ENCODE measurements at places on chromosomes 7 and 10.

DNA sequence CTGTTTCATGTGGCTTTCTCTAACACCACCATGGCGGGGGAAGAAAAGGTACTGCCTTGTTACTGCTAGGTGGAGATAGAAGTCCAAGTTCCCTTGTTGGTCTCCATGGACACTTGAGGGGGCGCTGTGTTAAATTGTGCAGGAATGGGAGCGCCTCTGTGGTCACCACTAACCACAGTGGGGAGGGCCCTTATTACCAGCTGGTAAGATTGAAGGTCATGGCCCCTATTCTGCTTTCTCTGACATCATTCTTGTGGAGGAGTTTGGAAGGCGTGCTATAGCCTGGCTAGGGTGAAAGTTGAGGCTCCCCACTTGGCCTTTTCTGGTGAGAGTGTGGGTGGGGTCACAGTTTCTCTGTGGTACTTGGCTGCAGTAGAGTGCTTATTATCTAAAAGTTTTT lies 14.9 kb upstream of the MXI1 start:
- DNase-seq, result no peak

DNA sequence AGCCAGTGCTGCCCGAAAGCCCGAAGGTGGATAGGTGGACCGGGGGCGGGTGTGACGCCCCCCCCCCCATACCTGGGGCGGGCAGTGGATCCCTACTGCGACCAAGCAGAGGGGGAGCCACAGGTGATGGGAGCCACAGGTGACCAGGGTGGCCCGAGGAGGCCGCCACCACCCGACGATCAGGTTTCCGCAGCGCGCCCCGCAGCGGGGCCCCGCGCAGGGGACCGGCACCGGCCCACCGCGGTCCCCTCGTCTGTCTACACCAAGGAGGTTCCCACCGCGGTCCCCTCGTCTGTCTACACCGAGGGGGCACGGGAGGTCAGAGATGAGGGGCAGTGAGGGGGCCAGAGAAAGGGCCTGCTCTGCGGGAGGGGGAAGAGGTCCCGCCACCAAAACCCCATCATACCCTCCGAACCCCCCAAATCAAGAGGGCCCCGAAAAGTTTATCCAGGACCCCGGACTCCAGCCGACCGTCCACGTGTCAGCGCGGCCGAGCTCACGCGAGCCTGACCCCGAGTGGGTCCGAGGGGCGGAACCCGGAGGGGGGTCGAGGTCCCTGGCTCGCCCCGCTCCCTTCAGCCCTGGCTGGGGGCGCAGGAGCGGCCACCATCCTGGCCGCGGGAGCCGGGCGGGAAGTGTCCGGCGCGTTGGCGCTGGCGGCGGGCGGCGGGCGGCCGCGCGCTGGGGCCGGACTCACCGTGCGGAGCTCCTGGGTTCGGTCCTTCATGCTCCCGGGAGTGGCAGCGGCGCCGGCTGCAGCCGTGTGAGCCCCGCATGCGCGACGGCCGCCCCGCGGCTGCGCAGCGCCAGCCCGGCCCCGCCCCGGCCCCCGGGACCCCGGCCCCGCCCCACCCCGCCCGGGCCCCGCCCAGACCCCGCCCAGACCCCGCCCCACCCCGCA lies at the start of gene STX1A:
STX1A (minus strand) TSS at position 765 of the 901 bp plus-strand sequence; CDS start at position 727, 38 bp downstream.
- no peak for DNase-seq

- DNase-seq, result no peak
Measured at GRCh38 chr7:69599286-69599954, 1.1 kb downstream of the AUTS2 start.

DNA sequence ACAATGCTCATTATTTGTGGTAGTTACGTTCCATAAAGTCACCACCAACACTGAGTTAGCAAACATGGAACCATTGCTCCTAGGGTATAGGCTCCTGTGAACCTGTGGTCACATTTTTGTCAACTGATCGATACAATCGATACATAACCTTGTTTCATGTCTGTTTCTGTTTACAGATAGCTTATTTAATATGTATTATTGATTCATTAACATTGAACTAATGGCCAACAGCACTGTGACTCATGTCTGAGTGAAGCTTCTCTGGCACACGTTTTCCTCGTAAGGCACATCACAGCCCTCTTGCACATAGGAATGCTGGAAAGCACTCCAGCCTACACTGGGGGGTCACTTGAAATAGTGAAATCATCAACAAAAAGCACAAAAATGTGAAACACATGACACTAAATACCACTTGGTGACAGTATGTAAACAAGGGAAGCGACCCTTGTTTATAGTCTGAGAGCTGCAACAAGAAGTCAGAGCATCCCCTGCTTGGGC lies 27.0 kb downstream of the GHRHR start:
- DNase-seq, result no peak

GRCh38 chr10:100155936-100156335 lies 29.9 kb downstream of the ERLIN1 start:
- DNase-seq, result no peak

GRCh38 chr10:126380352-126381076 lies 7.8 kb downstream of the ADAM12 start:
- no peak for DNase-seq

- DNase-seq, result no peak
Measured at GRCh38 chr7:142436601-142437000, 178.7 kb upstream of the PRSS58 start.

- no peak for DNase-seq
Measured at GRCh38 chr7:125618516-125618915, 688.9 kb upstream of the POT1 start.

GRCh38 chr10:43125274-43125845 lies 12.9 kb upstream of the CSGALNACT2 start:
- DNase-seq, result no peak

DNA sequence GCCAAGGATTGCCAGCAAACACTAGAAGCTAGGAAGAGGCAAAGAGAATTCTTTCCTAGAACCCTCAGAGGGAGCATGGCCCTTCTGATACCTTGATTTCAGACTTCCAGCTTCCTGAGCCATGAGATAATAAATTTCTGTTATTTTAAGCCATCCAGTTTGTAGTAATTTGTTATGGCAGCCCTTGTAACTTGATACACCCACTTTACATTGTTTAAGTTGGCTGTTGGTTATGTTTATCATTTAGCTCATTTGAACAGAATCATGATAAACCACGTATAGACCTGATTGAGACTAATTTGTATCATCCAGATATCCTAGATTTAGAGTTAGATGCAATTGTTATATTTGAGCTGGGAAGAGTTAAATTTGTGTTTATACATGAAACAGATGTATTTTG lies 9.4 kb upstream of the TES start:
- DNase-seq, result no peak

DNA sequence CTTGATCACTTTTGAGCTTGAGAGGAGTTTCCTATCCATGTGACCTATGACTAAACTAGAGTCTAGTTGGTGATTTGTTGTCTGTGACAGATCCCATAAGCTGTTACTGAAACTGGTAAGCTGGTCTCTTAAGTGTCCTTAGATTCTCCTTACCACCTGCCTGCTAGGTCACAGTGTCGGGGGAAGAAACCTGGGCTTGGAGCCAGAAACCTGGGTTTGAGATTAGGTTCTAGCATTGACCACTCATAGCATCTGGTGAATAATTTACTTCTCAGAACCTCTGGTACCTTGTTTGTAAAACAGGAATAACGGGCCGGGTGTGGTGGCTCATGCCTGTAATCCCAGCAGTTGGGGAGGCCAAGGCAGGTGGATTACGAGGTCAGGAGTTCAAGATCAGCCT lies 21.8 kb upstream of the ITPRID1 start:
- no peak for DNase-seq

DNA sequence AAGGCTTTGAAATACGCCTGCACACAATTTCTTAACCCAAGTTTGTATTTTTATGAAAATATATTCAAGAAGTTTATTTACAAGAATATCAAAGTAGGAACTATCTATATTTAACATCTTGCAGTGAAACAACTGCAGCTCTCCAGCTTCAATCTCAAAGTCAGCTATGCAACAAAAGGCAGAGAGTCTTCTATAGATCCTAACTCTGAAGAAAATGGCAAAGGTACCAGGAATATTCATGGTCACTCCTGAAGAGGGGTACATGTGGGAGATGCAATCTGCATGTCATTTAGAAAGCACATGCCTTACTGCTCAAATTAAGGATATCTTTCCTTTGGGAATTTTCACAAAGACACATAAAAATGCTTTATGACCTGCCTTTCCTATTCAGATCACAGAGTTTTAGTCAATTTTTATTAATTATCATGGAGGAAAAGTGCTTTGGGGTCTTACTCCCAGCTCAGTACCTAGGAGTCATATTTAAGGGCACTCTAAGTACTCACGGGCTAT lies 1.5 kb downstream of the ANK3 start:
- no peak for DNase-seq

- no peak for DNase-seq
Measured at GRCh38 chr7:103538964-103539709, 93.1 kb upstream of the SLC26A5 start.

DNA sequence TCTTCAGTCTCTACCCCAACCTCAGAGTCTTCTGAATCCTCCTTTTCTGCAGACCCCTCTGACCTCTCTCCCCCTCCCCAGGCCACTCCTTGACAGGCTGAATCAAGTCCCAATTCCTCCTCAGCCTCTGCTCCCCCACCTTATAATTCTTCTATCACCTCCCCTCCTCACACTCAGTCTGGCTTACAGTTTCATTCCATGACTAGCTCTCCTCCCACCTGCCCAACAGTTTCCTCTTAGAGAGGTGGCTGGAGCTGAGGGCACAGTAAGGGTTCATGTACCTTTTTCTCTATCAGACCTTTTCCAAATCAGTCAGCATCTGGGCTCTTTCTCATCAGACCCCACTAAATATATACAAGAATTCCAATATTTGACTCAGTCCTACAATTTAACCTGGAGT lies 14.6 kb upstream of the LRRC61 start:
- DNase-seq, result no peak

- DNase-seq, result no peak
Measured at GRCh38 chr7:23277359-23277989, 21.7 kb upstream of the MALSU1 start.

DNA sequence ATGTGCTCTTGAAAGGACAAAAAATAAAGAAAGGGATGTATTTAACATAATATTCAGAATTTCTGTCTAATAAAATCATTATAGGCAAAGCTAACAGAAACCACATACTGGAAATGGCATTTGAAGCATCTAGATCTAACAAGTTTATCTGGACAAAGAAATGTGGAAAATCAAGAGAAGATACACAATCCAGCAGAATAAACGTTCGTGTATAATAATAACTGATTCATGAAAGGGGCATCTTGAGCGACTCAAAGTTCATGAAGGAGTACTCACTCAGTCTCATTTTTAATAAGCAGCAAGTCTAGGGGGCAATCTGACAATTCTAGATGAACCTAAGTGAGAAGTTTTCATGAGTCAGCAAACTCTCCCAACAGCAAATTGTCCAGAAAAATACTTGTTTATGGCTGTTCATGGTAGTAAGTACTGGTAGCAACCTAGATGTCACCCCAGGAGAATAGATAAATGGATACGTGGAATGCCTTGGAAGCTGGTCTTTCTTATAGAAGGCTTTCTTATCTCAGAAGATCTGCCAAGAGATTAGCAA lies 541.8 kb downstream of the INHBA start:
- no peak for DNase-seq

DNA sequence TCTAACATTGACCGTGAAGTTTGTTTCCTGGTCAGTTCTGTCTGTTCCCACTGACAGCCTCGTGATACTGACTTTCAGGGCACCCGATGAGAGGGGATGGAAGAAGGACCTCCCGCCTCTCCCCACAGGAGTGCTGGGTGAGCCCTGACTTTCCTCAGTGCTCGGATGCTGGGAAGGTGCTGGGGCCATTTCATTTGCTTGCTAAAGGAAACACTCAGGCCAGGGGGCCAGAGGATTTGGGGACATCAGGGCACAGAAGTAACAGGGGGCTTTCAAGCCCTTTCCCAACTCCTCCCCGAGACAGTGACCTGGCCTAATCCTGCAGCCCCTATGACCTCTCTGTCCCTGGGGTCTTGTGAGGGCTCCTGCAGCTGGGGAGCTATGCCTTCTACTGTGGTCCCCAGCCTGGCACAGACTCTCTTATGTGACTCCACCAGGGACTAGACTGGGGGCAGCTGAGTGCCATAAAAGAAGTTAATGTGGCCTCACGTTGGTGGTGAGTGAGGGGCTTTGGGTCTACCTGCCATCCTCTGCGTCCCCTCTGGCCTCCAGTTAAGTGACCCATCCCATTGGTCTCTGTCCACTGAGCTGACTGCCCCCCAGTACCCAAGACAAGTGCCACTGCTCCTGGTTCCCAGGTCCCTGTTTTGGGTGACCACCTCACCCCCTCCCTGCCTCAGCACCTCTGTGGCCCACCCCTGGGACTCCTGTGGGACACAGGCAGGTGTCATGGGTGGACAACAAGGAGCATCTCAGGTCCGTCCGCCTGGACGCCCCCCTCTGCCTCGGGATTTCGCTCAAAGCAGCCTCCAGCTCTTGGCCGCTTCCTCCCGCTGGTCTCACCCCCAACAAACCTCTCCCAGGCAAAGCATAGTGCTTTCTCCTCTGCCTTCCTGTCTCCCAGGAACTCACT lies 33.4 kb upstream of the HSPA12A start:
- no peak for DNase-seq

DNA sequence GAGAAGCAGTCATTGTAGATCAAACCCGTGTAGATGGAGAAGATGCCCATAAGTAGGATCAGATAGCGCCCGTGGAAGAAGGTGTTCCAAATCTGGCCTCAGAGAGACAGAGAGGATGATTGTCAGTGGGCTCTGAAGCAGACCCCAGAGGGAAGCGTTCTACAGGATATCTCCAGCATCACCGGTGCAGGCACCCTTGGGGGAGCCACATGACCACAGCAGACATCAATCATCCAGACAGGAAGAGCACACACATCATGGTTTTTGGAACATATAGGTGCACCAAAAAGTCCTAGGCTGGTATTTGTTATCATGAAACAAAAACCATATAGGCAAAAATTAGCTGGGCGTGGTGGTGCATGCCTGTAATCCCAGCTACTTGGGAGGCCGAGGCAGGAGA lies 44.0 kb upstream of the SVOPL start:
- DNase-seq, result no peak

DNA sequence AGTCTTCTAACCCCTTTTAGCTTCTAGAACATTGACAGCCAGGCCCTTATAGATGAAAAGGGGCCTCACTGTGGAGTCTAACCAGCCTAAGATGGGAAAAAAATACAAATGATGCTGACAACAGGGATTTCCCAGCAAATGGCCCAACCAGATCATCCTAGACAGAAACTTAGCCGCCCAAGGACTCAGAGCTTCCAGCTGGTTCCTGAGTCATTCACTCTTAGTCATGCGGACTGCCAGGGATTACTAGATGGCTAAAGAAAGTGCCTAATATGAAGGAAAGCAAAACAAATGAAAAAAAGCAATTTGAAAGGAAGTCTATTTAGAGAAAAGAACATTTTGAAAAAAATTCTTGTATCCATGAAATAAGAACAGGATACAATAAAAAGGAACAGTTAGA lies 23.7 kb downstream of the TSPAN14 start:
- DNase-seq, result no peak

DNA sequence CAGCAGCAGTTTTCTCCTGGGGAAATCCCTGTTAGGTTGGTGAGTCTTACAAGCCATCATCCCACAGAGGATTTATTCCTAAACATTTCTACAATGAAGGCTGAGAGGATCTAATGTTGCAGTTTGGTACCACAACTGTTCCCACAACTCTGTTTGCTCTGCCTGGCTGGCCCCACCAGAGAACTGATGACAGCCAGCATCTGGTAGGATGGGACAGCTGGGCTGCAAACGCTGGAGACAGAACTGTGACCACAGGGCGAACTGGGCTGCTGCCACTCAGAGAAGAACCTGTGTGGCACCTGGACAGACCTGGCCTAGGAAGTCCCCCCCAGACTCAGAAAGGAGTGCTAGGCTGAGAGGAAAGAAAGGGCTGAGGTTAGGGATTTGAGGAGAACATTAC lies 94.8 kb downstream of the CALN1 start:
- DNase-seq, result no peak

GRCh38 chr10:23283680-23284079 lies 60.9 kb downstream of the C10orf67 start:
- DNase-seq, result no peak

Measured in cortex of kidney (tissue), 1 donor.